PC-9 (cell line): ENCODE measurements at places on chromosomes 2 and 18. TPM values are rescaled to one million over a fixed set of nuclear protein-coding genes. Genes with fewer than 3 reads are reported as not detected.

- DNase-seq, result no peak
Observed at GRCh38 chr2:68907232-68907919, 36.2 kb upstream of the BMP10 start.

DNA sequence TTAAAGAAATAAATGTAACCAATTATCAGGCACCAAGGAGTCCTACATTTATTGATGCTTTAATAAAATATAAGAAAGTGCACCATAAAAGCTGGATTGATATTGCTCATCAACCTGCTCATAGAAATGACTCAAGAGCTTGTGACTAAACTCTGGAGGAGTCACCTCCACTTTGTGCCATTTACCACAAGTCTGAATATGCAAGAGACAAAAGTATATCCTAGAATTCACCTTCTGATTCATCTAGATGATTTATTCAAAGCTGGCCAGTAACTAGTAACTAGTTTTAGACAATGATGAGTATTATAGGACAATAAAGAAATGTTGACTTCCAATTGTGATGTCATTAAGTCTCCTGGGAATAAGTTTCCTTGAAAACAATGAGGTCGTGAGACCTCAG is 146.0 kb upstream of the SOX11 start:
- no peak for DNase-seq

- no peak for DNase-seq
Observed at GRCh38 chr2:137493261-137493660, 471.0 kb upstream of the HNMT start.

DNA sequence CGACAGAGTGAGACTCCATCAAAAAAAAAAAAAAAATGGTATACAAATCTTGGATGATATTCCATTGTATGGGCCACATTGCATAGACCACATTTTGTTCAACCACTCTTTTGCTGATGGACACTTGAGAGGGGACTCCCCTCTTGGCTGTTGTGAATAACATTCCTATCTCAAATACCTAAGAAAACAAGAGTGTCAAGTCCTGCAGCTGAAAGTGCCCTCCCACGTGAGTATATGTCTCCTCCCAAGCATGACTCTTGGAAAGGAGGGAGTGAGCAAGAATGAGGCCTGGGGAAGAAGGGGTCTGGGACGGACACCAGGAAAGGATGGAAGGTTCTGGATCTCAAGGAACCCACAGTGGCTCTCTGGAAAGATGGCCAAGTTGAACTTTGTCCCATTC is 36.0 kb upstream of the NPAS2 start:
- DNase-seq, result no peak

DNA sequence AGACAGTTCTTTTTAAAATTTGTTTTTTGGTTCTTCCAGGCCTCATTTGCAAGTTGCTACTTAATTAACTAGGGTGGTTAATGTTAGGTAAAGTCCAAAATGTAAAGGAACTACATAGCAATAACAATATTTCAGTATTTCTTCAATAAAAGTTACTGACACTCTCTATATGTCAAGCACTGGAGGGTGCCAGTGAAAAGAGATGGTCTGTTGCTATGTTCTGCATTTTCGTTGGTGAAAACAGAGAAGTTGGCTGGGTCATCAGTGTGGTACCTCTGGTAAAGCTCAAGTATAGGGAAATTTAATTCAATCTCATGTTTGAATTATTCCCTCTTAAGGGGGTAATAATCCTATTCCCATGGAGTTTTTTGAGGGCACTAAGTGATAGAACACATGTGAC is 16.3 kb upstream of the SCN1A start:
- DNase-seq, result no peak

GRCh38 chr2:11404376-11405073 is 60.1 kb upstream of the ROCK2 start:
- no peak for DNase-seq

DNA sequence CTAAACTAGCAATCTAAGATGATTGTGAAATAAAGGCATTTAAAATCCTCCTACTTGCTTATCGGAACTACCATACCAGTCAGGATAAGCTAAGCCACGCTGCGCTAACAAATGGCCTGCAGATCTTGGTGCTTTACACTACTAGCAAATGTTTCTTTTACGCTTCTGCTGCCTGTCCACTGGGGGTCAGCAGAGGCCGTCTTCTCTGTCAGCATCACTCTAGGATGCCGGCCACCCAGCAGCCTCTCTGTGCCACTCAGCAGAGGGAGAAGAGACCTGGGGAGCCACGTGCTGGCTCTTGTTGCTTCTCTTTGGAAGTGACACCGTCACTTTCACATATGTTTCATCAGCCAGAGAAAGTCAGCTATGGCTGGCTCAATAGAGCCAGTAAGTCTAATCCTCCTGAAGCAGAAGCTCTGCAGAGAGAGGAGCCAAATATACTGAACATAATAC is 36.6 kb downstream of the COPS8 start:
- peak; percentile 67 for DNase-seq

Gene DHRS9
- total RNA-seq, result not detected in 2 replicates

DNA sequence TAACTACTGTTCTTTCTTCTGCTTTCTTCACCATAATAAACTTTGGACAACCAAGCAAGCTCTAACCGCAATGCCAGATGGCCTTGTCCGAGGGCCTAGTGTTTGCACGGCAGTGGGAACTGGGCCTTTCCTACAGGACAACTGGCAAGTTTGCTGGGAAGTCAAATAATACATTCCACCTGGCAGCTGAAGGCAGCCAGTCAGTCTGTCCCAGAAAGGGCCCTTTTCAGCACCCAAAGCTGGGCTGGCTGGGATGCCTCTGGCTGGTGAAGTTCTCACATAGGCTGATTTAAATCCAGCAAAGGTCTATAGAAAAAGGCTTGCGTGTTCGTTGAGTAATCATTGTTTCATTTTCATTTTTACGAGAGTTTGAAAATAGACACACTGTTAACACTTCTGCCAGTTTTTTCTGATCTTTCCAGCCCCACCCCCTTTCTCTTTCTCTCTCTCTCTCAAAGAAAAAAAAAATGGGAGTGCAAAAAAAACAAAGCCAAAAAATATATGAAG is 110.0 kb upstream of the EPAS1 start:
- DNase-seq, result no peak

Gene PPP1R1C
- total RNA-seq, result 13.4 and 27.5 TPM in 2 replicates

Gene BMP10
- not detected in 2 replicates for total RNA-seq

Gene COLEC12
- not detected in 2 replicates for total RNA-seq

GRCh38 chr2:69514819-69515218 is 77.6 kb upstream of the NFU1 start:
- DNase-seq, result no peak
